Glutamatergic neuron (in vitro differentiated cells): ENCODE measurements at places on chromosomes 4 and X.

DNA sequence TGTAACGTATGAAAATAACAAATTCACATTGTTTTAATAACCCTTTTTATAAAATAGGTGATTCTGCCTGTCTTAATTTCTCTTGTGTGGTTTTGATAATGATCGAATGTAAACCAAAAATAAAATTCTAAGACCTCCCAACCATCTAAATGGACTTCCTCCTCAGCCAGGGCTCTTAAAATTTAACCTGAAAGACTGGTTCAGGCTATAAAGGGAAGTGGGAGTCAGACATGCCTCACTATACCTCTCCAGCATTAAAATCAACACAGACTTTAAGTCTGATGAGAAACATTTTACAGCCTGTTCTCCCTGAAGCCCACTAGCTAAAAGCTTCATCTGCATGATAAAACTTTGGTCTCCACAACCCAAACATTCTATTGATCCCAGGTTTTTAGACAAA lies 97.6 kb upstream of the STIM2 start:
- DNase-seq = no peak

GRCh38 chrX:17590892-17591740 lies 146.2 kb upstream of the SCML1 start:
- peak; percentile 56 for DNase-seq

DNA sequence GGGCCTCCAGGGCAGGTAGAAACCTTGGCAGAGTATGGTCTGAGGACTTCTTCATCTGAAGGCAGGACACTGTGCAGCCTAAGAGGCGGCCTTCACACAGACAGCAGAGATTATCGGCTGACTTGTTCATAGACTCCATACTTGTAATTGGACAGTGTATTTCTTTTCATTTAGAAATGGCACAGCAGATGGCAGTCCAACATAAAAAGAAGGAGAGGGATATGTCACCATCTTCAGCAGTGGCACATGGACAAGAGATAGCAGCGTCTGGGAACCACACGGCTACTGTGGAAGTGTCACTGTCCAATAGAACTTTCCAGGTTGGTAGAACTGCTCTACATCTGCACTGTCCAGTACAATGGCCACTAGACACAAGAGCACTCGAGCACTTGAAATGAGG lies 21.7 kb upstream of the GEMIN8 start:
- DNase-seq = no peak

GRCh38 chrX:24100713-24101112 lies 46.0 kb downstream of the EIF2S3 start:
- DNase-seq = no peak
